ENCODE measurements at places on chromosomes 1 and 21.
A peak's percentile ranks its signal among the peaks of the same experiment; 100 is the strongest.

GRCh38 chr1:243315893-243316292 lies 60.1 kb downstream of the SDCCAG8 start:
- no peak for DNase-seq

- no peak for DNase-seq
These were observed 23.6 kb upstream of the TBX15 start for GRCh38 chr1:119011706-119012105.

- DNase-seq, result no peak
These were observed 214.1 kb downstream of the AJAP1 start for GRCh38 chr1:4868521-4868920.

- DNase-seq, result peak; percentile 60
These were observed 90.8 kb downstream of the GTF2B start for GRCh38 chr1:88800382-88801051.

- peak; percentile 54 for DNase-seq
These were observed 44.8 kb downstream of the BACH1 start for GRCh38 chr21:29343519-29343918.

- DNase-seq, result no peak
These were observed 2.1 kb upstream of the LCE2C start for GRCh38 chr1:152673016-152673415.

- no peak for DNase-seq
These were observed 66.7 kb downstream of the TEX35 start for GRCh38 chr1:178579562-178579961.

DNA sequence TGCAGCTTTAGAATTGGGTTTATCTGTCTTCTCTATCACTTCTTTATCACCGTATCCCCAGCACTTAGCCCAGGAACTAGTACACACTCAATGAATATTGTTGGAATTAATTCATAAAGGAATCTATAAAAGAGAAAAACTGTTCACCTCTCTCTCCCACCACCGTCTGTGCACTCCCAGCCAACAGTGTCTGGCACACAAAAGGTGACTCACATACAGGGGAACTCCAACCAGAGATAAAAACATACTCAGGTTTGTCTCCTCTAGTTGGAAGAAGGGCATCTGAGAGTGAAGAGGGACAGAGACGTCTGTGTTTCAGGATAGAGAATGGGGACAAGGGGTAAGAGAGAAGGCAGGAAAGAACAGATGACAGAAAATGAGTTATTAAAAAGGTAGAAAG lies 10.0 kb downstream of the ITLN1 start:
- DNase-seq, result no peak

GRCh38 chr1:233587958-233588799 lies 25.7 kb upstream of the KCNK1 start:
- no peak for DNase-seq

DNA sequence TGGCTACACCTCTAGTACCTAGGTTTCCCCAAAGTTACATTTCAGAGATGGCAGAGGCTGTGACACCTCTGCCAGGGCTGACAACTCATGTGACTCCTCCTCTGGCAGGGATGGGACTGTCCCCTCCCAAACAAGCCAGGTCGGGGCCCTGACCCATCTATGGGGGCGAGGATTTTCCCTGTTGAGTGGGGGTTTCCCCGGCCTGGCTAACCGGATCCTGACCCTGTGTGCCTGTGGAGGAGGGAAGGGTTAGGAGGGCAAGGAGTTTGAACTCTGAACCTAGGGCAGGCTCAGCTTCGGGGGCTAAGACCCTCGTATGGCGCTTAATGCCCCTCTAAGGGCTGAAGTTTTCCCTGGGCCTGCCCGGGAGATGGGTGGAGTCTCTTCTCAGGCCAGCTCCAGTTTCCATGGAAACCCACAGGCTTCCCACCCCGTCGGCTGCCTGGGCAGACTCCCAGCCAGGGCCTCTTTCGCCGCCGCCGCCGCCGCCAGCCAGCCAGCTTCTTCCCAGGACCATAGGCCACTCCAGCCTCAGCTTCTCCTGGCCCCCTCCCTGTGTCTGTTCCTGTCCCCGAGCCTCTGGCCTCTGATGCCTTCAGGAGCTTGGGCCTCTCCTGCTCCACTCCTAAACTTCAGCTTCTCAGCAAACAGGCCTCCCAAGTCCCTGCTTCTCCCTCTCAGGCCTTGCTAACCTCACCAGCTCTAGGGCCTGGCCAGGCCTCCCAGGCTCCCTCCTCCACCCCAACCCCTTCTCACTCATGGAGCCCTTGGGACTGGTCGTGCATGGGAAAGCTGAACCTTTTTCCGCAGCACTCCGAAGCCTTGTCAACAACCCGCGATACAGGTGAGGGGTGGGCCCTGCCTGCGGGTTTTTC lies at the start of gene BTBD19:
BTBD19 (plus strand) TSS at position 461 of the 875 bp plus-strand sequence; CDS start at position 759, 298 bp downstream.
- DNase-seq, result peak; percentile 98

GRCh38 chr1:170929835-170930554 lies 5.3 kb upstream of the MROH9 start:
- DNase-seq, result peak; percentile 92
